B cell (primary cell): ENCODE measurements at places on chromosomes 7 and 10.

GRCh38 chr10:97812696-97813095, 36.9 kb upstream of the GOLGA7B start:
- DNase-seq, result no peak

DNA sequence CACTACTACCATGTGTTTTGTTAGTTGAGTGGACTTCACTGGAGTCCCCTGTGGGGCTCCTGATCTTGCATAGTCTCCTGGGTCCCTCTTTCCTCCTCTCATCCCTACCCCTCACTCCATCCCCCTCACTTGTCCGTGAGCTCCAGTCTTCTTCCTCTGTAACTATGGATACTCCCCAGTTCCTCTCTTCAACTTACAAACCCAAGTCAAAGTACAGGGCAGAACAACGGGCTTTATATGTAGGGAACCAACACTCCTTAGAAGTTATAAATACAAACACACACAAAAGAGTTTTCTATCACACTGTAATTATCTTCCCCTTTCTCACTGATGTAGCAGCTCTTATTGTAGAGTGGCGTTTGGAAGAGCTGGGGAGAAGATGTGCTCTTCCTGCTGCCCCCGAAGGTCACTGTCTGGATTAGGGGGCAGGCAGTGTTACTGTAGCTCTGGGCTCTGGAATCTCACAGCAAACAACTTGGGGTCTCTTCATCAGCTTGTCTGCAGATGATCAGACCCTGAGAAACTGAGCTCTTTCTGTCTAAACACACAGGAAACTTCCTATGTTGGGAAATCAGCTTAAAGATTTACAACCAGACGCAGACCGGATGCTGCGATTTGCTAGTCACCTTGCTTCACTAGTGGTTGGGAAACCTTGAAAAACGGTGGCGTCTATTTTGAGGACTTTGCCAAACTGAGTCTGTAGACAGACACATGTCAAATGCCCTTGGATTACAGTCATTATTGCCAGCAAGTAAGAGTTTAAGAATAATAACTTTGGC, 13.6 kb downstream of the SNX10 start:
- DNase-seq, result peak; percentile 47

- DNase-seq, result no peak
Observed at GRCh38 chr7:157664871-157665633, 328.2 kb downstream of the DNAJB6 start.

DNA sequence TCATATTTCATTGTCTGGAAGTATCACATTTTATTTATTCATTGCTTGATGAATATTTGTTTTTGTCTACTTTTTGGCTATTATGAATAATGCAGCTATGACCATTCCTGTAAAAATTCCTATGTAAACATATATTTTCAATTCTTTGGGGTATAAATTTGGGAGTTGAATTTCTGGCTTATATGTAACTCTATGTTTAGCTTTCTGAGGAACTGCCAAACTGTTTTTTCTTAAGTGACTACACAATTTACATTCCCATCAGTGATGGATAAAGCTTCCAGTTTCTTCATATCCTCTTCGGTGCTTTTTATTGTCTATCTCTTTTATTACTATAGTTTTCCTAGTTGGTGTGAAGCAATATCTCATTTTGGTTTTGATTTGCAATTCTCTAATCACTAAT, 115.6 kb upstream of the CXCL12 start:
- DNase-seq, result no peak

GRCh38 chr10:5876181-5876768, 13.4 kb downstream of the ANKRD16 start:
- no peak for DNase-seq

DNA sequence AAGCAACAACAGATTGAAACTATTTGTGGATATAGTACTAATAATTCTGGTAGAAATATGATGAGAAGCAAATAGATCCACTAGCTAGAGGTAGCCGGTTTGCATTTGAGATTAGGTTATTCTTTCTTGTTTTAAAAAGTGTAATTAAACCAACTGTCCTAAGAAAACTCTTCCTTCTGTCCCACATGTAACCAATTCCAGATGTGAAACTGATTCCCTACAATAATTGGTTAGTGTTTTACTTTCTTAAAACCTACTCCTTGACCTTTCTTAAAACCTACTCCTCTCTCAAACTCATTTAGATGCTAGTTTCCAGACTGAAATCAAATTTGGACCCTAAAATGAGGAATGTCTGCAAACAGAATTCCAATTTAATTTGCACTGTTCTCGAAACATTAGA, 521.5 kb downstream of the SUGCT start:
- DNase-seq, result no peak

GRCh38 chr10:75622503-75622902, 191.1 kb downstream of the LRMDA start:
- no peak for DNase-seq

DNA sequence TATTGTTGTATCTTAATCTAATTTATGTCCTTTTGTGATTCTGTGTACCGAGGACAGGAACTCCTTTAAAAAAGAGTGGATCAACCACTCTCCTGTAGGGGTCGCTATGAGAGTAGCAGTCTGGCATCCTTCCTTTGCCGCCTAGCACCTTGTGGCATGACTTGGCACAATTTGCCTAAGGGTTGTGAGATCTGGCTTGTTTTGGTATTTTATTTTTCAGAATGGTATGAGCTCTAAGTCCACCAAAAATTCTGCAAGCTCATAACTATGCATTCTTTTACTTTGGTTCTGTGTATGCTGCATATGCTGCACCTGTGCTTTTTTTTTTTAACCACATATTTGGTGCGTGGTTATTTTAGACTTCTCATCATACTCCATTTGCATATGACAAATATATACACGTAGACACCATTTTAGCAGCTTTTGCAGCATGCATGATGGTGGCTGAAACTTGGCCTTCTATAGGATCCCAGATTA, 112.8 kb downstream of the CDK14 start:
- DNase-seq, result peak; percentile 84

- peak; percentile 81 for DNase-seq
Observed at GRCh38 chr10:12710594-12711349, 290.7 kb downstream of the CCDC3 start.

DNA sequence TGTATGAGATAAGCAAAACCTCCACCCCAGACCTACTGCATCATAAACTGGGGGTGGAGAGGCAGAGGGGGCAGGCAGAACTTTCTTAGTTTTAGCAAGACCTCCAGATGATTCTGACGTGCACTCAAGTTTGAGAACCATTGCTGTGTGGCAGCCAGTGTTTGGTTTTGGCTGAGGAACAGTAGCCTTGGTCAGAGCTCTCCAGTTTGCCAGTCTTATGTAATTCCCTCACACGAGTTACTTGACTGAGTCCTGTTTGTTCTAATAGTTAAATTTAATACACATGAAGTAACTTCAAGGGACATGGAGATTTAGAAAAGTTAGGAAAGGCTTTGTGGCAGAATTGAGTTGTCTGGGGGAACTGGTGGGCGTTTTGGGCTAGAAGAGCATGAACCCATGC, 38.5 kb downstream of the GARS1 start:
- DNase-seq, result no peak

DNA sequence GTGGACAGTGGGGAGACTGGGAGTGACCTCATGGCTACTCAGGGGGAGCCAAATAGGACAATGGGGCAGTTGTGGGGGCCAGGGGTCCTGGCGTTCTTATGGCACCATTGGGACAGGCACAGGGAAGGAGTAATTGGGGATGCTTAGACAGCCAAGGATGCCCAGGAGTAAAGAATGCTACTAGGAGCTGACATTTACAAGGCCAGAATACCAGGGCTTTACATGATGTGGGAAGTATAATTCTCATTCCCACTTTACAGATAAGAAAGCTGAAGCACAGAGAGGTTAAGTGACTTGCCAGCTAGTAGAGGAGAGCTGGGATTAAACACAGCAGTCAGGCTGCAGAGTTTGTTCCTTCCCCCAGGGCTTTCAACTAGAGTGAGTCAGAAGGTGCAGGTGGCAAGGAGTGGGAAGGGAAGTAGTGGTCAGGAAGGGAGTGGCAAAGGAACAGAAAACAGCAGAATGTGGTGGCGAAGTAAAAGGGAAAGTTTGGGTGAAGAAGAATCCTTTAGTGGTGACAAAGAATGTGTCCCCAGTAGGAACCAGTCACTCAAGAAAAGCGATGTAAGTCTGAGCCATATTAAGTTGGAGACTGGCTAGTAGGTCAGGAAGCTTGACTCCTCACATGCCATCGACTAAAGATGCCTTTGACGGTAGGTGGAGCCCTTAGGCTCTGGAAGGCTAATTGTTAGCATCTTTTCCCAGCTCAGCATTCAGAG, 32.8 kb downstream of the CPVL start:
- no peak for DNase-seq

DNA sequence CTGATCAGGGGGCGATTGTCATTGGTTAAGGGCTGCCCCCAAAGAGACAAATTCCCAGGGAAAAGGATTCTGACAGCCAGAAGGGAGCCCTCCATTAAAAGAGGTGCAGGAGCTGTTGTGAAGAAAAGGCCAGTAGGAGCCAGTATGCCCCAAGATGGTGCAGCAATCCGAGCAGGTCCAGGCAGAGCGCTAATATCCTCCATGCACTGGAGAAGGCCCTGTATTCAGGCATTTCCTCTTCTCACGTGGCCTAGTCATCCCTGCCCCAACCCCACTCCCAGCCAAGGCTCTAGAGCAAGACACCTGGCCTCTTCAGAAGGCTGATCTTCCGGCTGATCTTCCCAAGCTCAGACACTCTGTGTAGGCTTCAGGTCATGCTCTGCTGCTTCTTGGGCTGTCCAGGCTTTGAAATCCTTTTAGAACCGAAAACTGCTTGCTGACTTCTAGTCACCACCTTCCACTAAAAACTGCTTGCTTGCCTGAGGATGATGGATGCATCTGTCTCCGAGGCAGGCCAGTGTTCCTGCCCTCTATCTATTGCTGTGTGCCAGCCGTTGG, 77.4 kb downstream of the CYP26A1 start:
- DNase-seq, result no peak

DNA sequence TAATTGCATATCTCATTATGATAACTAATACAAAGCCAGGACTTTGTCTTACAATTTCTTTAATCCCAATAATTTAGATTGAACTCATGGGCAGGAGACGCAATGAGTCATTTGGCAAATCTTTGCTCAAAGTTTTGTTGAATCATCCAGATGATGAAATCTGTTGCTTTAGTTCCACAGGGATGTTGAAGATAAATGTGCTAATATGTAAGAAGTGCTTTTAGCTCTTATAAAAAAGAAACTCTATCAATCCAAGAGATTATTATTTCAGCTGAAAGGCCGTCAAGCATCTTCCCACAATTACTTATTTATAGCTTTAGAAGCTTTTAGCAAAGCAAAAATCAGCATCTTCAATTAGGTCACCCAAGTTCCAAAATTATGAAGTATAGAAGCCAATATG, 36.8 kb upstream of the ANK3 start:
- DNase-seq, result no peak

- no peak for DNase-seq
Observed at GRCh38 chr10:89949496-89949895, 248.1 kb downstream of the KIF20B start.

GRCh38 chr7:100154651-100155491, 3.7 kb downstream of the TRAPPC14 start:
- DNase-seq, result peak; percentile 14

- DNase-seq, result no peak
Observed at GRCh38 chr10:22518167-22518724, 172.9 kb downstream of the SPAG6 start.

GRCh38 chr7:82286798-82287140, 156.8 kb downstream of the CACNA2D1 start:
- DNase-seq, result no peak

- no peak for DNase-seq
Observed at GRCh38 chr10:117419921-117420320, 44.7 kb upstream of the PDZD8 start.

DNA sequence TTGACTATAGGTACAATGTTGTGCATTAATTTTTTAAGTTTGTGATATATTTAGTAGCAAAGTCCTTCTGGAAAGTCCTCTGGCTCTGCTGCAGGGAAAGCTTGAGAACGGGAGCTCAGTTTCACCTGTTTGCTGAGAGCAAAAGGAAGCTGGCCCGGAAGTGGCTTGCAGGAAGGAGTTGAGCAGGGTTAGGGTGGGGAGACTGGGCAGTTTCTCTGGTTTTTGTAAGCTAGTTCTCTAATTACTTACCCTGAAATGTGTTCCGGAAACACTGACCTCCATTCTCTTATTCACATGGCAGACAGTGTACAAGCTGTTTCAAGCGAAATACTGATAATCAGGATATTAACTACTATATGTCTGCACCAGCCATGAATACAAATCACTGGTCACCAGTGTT, 22.3 kb downstream of the MAP3K8 start:
- peak; percentile 60 for DNase-seq
